ENCODE measurements at places on chromosomes 13 and 19.

- no peak for DNase-seq
Measured at GRCh38 chr19:15680478-15681322, 7.8 kb downstream of the CYP4F12 start.

DNA sequence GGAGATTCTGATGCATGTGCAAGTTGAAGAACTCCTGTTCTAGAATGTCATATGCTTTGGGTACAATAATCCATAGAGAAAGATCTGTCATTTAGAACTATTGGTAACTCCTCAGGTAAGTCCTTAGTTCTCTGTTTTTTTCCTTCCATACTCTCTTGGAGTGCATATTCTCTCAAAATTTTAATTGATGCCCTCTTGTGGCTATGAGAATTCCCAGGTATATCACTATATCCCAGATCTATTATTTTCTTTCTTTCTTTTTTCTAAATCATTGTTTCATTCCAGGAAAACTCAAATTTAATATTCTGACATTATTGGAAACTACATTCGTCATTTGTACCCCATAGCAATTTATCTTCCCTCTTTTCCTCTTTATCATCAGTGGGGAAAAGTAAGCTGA lies 485.4 kb downstream of the KLF5 start:
- no peak for DNase-seq

DNA sequence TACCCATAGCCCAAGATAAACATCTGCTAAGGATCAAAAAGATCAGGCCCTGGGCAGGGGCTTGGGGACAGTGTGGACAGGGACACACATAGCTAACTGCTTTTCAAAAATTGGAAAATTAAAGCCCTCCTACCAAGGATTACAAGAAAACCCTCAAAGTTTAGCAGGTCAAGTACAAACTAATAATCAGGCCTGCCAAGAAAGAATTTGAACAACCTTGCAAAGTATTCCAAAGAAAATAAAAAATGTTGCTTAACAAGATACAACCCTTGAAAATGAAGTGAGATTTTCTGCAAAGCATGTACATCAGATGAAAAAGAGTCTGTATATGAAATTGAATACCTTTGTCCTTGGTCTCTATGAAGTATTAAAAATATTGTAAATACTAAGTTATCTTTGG lies 67.3 kb downstream of the KLF12 start:
- no peak for DNase-seq

GRCh38 chr13:97849305-97849704 lies 104.2 kb upstream of the IPO5 start:
- DNase-seq, result no peak

DNA sequence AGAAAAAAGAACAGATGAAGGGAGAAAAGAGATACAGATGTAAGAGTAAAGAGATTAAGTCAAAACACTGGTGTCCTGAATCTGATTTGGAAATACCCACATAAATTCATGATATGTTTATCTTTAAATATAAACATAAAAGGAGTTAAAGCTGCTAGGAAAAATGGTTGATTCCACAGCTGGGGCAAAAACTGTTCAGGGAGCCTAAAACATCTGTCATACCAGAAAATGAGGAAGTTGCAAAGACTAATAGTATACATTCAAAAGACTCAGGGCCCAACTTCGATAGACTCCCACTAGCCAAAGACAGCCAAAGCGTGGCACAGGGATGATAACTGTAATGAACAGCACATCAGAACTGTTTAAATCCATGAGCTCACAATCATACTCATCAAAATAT lies 62.0 kb downstream of the ABCC4 start:
- DNase-seq, result peak; percentile 23

GRCh38 chr19:38209671-38210457 lies 14.2 kb downstream of the DPF1 start:
- DNase-seq, result no peak

- DNase-seq, result no peak
Measured at GRCh38 chr19:10517361-10517759, at the start of gene S1PR5. S1PR5 (minus strand) TSS chr19:10517447; CDS start chr19:10515011, 2,436 bp downstream.

GRCh38 chr19:18002347-18002850 lies 5.6 kb upstream of the ARRDC2 start:
- DNase-seq, result no peak

GRCh38 chr19:35512831-35513627 lies 420 bp downstream of the DMKN start:
- no peak for DNase-seq

GRCh38 chr19:39745643-39746042 lies 7.8 kb upstream of the CLC start:
- DNase-seq, result no peak

DNA sequence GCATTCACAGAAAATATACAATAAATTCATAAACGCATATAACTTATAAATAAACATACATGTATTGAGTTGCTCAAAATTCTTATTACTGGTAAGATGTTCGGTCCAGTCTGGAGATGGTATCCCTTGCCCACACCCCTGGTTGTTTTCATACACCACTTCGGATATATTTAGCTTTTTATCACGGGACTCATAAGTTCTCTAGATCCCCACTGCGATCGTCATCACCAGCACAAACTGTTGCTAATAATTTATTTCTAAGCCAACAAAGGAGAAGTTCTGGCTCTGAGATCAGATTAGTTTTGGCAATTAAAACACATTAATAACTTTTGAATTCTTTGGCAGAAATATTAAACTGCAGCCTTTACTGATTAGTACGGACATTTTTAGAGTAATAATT lies 23.0 kb upstream of the SGCG start:
- no peak for DNase-seq

DNA sequence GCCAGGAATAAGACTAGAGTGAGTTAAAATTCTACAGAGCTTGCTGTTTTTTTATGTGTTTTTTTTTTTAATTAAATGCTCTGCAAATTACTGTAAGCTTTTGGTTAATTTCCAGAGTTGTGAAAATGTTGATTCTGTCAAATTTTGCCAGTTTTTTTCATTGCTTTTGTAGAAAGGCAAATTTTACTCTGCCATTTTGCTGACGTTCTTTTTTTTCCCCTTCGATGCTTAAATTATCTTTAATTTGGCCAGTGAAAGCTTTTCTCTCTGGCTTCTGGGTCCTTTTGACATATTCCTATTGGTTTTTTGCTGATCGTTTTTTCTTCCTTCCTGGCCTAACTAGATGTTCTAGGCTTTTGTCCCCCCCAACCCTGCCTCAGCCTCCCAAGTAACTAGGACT lies 23.8 kb upstream of the EVI5L start:
- DNase-seq, result no peak

- no peak for DNase-seq
Measured at GRCh38 chr13:110592665-110593064, 22.7 kb upstream of the NAXD start.

DNA sequence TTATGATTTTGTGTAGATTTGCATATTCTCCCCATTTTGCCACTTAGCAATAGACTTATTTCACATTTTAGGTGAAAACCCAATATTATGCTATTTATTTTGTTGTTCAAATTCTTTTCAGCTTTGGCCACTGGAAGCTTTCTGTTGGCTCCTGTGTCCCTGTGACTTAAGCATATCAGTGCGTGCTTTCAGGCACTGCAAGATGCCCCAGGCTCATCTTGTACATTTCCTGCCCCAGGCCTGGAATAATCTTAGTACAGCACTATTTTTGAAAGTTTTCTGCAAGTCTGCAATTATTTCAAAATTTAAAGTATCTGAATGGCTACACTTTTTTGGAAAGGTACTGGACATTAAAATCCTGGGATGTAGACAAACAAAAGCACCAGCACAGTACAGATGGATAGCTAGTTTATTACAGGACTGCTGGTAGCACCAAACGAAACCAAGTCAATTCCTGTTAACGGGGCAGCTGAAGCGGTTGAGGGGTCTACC lies 3.5 kb upstream of the CCNP start:
- no peak for DNase-seq

DNA sequence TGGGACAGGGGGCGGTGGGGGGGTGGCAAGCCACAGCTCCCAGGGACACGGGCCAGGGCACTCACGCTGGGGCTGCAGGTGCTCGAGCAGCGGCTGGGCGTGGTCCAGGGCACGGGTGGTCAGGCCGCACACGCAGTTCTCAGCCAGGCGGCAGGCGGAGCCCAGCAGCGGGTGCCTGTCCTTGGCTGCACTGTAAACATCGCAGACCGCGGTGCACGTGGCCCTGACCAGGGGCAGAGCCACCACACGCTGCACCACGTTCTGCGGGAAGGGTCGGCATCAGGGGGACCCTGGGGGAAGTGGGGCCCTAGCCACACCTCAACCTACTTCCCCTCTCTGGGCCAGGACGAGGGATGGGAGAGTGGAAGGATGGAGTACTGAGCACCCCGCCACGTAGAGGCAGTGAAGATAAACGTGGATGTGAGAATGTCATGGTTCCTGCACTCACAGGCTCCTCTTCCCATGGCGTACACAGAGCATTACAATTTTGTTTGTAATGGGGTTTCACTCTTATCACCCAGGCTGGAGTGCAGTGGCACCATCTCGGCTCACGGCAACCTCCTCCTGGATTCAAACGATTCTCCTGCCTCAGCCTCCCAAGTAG lies 3.4 kb downstream of the PLIN5 start:
- no peak for DNase-seq
